Prostate gland (tissue), 2 donors: ENCODE measurements at places on chromosomes 1 and 21. TPM values are rescaled to one million over a fixed set of nuclear protein-coding genes. Genes with fewer than 3 reads are reported as not detected.

Gene LCE3D
- total RNA-seq = not detected

GRCh38 chr1:95039360-95040031 lies 33.3 kb downstream of the ALG14 start:
- no peak for DNase-seq

DNA sequence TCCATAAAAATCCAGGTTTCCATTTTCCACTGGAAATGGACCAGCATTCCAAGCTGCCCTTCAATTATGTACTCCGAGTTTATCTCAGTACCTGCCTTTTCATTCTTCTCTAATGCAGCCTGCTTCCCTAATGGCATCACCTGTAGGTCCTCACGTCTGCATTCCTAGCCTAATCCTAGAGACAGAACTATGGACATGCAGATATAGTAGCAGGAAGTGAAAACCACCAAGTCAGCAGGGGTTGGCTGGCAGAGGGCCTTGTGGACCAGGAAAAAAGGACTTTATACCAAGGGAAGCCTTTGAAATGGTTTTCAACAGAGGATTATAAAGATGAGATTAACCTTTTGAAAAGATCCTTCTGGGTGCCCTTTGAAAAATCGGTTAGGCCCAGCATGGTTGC lies 135.7 kb upstream of the L1TD1 start:
- no peak for DNase-seq

Gene ATP6V0B
- total RNA-seq = 245 TPM

DNA sequence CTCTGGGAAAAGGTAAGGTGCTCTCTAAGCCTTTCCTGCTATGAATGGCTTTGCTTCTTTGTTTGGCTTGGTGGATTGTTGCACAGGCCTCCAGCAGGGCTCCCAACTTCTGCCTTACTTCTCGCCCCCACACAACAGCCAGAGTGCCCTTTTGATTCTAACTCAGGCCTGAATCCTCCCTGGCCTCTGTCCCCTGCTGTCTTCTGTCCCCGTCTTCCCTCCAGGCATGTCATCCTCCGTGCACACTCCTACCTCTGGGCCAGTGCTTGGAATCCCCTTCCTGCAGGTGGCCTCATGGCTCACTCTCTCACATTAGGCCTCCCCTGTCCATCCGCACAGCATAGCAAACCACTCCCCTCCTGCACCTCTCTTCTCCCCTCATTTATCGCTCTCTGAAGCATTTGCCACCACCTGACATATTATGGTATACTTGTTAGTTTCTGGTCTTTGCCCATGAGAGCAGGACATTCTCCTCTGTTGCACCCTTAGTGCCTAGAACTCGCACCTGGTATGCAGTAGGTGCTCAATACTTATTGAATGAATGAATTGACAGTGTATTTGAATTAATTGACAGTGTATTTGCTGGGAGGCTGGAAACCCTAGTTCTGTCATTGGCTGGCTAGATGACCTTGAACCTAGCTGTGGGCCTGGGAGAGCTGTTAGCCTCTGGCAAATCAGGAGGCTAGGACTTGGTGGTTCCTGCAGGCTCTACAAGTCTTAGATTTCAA lies 2.9 kb downstream of the ZDHHC18 start:
- no peak for DNase-seq

GRCh38 chr1:77348549-77348948 lies 66.7 kb downstream of the AK5 start:
- no peak for DNase-seq

Gene SH2D1B
- total RNA-seq = not detected

GRCh38 chr1:113325022-113325421 lies 65.3 kb upstream of the MAGI3 start:
- no peak for DNase-seq

DNA sequence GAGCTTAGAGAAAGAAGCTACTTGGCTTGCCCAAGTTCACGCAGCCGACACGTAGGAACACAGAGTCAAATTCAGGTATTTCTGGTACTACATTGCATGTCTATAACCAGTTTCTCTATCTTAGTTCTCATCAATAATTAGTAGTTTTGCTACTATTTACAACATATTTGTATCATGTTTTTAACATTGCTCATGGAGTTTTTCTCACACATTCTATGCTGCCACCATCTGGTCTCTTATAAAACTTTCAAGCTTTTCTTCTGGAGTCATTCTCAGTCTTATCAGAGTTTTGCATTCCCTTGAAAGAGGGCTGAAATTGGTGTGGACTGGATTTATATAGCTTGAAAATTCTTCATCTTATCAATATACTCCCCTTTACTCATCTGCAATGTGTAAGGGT lies 118.8 kb upstream of the PALMD start:
- no peak for DNase-seq

GRCh38 chr1:150552128-150552910 lies 3.1 kb downstream of the ADAMTSL4 start:
- peak; percentile 56 for DNase-seq

GRCh38 chr21:15274701-15275485 lies 210.1 kb upstream of the NRIP1 start:
- no peak for DNase-seq

DNA sequence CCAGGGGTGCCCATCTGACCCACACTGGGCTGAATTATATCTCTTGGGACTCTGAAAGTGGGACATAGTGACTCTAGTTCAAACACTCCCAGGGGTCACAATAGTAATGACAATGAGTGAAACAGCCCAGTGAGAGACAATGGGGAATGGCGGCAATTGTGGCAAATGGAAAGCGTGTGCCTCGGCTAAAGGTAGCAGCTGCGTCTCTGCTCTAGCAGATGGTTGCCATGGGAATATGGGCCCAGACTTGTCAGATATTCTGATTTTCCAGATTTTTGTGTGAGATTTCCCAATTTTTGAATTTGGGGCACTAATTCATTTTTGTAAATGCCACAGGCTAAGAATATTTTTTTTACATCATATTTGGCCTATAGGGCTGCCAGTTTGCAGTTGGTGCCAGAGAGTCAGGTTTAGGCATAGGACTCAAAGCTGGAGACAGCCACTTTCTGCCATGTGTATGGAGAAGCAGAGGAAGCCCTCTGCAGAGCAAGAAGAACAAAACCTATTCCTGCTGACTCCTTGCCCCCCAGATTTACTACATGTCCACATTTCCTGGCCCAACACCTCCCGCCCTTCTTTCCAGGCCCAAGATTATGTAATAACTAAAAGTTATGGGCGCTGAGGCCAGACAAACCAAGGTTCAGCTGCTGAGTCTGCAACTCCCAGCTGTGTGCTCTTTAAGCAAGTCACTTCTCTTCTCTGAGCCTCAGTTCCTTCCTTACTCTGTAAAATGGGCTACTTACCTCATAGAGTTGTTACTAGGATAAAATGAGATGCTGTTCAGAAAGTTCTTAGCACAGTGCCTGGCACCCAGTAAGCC lies 21.6 kb upstream of the PTP4A2 start:
- no peak for DNase-seq

GRCh38 chr21:36065497-36066036 lies 4.3 kb upstream of the CBR1 start:
- DNase-seq = no peak

GRCh38 chr21:33396436-33396835 lies 6.8 kb upstream of the IFNGR2 start:
- DNase-seq = no peak

Gene LAMC1
- 39.3 TPM for total RNA-seq

DNA sequence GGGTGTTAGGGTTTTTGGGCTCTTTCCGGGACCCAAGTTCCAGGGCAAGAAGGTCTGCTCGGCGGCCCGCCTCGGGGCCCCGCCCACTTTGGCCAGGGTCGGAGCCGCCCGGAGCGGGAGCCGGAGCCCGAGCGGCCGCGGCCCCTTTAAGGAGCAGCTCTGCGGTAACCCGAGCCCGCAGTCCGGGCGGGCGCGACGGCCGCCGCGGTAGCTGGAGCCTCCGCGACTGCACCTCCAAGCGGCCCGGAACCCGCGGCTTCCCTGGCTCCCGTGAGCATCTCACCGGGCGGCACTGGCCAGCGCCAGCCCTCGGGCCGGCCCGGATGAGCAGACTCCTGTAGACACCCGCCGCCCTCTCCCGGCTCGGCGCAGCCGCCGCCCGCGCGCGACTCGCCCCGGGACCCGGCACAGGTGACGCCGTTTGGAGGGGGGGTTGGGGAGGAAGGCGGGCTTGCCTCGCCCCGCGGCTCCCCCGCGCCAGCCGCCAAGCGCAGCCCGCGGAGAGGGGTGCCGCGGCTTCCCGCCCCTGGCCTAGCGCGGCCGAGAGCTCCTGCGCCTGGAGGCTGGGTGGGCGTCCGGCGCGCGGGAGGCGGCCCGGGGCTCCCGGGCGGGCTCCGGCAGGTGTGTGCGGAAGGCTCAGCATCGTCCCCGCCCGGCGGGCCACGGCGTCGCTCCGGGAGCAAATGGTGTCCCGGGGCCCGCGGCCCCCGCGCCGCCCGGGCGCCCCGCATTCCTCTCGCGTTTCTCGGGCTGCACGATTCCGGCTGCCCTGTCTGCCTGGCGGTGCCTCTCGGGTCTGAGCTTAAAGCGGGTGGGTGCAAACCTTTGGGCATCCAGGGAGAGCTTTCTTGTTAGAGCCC lies at the start of gene TLCD4:
Gene TLCD4, plus strand, starts transcription at position 149 of the 860 bp plus-strand sequence. CDS start 26,547 bp downstream, outside the sequence.
- peak; percentile 33 for DNase-seq

- DNase-seq = no peak
Observed at GRCh38 chr1:216679108-216679507, 44.1 kb downstream of the ESRRG start.

DNA sequence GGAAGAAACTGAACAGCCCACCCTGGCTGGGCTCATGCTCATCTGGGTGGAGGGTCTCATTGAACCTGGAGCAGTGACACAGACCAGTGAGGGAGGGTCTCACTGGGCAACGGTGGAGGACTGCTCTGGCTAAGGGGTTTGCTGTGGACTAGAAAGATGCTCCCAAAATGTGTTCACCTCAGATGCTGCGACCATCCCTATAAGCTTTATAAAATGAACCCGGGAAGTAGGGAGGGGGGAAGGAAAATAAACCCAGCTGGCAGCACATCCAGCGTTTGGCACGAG lies 34.5 kb upstream of the LBR start:
- DNase-seq = no peak

DNA sequence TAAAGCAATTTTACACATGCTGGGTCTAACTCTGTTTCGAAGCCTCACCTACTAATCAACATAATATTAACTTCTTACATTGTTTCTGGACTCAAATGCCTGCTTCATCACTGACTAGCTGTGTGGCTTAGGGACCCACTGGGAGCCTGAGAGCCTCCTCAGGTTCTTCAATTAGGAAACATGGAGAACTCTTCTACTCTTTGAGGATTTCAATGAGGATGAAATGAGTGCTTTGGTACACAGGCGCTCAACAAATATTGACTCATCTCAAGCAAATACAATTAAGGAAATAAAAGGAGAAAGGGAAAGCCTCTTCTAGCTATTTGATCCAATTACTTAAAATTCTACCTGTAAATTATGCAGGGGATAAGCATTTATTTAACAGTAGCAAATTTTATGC lies 84.4 kb upstream of the JAK1 start:
- DNase-seq = no peak

DNA sequence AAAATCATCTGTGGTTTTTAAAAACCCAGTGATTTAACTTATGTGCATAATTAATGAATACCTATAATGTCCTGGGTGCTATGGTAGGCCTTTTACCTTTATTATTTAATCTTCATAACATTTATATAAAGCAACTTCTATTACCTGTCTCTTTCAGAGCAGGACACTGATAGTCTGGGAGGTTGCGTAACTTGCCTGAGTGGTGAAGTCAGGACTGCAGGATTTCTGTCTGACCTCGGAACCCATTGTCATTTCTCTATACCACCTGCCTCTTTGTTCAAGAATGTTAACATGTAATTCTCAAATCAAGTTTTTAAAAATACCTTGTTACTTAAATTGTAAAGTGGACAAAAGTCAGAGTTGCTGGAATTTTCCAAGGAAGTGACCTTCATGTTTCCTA lies 41.0 kb upstream of the BACH1 start:
- DNase-seq = no peak

DNA sequence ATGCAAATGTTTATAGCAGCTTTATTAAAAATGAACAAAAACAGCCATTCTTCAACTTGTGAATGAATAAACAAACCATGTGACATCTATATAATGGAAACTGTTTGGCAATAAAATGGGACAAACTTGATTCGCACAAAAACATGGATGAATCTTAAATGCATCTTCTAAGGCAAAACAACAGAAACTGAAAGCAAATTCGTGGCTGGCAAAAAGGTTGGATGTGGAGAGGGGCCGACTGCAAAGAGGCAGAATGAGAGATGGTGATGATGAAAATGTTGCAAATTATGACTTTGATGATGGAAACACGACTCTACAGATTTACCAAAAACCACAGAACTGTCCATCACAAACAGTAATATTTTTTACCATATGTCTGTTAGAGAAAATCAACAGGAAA lies 327.0 kb upstream of the NR5A2 start:
- no peak for DNase-seq

DNA sequence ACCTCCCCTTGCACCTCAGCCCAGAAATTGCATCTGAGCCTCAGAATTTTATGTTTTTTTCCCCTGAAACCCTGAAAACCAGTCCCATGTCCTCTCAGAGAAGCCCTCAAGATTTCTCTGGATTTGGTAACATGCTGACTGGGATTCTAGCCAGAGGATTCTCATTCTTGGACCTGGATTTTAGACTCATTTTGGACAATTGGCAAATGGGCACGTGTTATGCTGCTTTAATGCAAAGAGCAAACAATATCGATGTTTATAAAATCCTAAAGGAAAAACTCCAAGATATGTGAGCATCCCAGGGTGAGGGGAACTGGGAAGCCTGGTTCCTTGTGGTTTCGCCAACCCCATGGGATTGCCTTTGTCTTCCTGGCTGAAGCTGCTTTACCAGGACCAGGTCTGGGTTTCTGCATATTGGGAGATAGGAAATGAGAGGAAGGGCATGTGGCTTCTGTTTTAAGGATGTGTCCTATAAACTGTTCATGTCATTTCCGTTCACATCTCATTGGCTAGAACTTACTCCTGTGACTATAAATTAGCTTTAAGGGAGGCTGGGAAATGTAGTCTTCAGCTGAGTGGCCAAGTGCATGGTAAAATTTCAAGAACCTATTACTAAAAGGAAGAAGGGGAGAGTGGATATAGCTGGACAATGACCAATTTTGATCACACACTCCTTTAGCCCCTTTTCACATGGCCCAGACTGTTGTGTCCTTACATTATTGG lies 27.2 kb upstream of the BCL10 start:
- DNase-seq = no peak

Gene GPR61
- total RNA-seq = 1.2 TPM

Gene TMEM82
- not detected for total RNA-seq

DNA sequence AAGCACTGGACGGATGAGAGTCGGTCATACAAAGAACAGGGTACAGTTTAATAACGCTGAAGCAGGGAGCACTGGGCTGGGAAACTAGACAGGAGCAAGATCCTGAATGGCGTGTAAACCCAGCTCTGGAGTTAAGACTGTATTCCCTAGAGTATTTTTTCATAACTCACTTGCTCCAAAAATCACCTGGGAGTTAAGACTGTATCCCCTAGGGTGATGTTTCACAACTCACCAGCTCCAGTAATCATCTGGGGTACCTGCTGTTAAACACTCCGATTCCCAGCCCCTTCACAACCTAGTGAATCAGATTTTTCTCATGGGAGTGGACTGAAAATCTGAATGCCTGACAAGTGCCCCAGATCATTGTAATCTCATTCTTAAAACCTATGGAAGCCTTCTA lies 123.2 kb downstream of the MAB21L3 start:
- no peak for DNase-seq

Gene C1orf167
- 10.0 TPM for total RNA-seq
